SHP77 (cell line): ENCODE measurements at places on chromosomes 4 and X.

DNA sequence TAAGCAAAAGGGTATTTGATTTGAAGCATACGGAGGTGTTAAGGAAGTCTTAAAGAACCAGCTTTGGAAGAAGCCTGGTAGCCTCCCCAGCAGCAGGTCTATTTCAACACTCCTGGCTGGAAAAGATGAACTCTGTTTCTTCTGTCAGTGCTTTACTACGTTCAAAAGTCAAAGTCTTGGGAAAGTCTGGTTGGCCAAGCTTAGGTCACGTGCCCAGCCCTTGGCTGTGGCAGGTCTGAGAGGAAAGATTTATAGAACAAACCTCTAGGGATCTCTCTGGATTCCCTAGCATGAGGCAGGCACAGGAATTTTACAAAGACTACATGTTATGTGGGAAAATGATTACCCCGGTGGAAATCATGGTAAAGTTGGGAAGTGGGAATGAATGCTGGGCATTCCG, 8.6 kb upstream of the ARHGAP10 start:
- no peak for DNase-seq

- DNase-seq: no peak
Observed at GRCh38 chr4:178296669-178297068, 854.4 kb upstream of the AGA start.

- DNase-seq: peak; percentile 26
Observed at GRCh38 chrX:16771483-16772398, 14.5 kb upstream of the TXLNG start.

GRCh38 chr4:20297783-20298182, 46.1 kb downstream of the SLIT2 start:
- DNase-seq: no peak

GRCh38 chr4:71752383-71753042, 31.4 kb downstream of the GC start:
- no peak for DNase-seq

GRCh38 chr4:7160951-7161440, 31.3 kb upstream of the SORCS2 start:
- DNase-seq: no peak

DNA sequence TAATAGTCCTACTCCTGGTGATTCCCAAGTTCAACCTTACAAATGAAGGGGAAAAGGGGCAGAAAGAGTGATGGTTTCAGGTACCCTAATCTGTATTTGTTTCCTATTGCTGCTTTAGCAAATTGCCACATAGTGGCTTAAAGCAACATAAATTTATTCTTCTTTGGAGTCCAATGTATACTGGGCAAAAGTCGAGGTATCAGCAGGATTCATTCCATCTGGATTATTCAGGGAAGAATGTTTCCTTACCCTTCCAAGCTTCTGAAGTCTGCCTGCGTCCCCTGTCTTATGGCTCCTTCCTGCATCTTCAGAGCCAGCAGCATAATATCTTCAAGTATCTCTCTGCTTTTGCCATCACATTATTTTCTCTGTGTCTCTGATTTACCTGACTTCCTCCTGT, 10.3 kb upstream of the BST1 start:
- DNase-seq: no peak

DNA sequence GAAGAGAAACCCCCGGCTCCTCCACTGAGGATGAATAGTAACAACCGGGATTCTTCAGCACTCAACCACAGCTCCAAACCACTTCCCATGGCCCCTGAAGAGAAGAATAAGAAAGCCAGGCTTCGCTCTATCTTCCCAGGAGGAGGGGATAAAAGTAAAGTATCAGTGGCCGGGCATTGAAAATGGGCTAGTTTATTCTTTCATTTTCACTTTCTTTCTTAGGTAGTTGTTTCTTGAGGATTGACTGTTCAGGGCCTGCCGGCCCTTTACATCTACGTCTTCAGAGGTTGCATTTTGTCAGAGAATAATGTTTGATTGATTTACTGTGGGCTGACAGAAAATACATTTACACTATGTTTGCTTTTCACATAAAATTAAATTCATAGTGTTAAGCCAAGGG, 27.1 kb downstream of the PAK3 start:
- DNase-seq: no peak

GRCh38 chr4:108466936-108467902, 153.2 kb upstream of the RPL34 start:
- DNase-seq: peak; percentile 8

DNA sequence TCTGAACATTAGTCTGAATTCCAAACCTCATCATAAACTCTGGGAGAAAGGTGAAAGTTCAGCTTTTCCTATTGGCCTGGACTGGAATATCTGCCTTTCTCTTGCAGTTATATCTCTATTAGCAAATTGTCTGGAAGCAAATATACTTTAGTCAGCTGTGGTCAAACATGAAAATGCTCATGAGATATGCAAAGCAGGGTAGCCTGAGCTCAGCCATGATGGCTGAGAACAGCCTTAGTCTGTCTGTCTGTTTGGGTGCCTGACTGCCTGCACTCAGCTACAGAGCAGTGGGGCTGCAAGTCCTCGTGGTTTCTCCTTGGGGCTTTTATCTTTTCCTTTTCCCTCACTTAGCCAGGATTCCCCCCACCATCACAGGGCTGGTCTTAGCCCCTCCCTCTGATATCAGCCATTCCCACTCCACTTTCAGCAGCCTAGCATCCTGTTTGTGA, 19.5 kb upstream of the PGRMC2 start:
- no peak for DNase-seq

- DNase-seq: no peak
Observed at GRCh38 chrX:152895724-152896420, 2.0 kb upstream of the ZNF185 start.

DNA sequence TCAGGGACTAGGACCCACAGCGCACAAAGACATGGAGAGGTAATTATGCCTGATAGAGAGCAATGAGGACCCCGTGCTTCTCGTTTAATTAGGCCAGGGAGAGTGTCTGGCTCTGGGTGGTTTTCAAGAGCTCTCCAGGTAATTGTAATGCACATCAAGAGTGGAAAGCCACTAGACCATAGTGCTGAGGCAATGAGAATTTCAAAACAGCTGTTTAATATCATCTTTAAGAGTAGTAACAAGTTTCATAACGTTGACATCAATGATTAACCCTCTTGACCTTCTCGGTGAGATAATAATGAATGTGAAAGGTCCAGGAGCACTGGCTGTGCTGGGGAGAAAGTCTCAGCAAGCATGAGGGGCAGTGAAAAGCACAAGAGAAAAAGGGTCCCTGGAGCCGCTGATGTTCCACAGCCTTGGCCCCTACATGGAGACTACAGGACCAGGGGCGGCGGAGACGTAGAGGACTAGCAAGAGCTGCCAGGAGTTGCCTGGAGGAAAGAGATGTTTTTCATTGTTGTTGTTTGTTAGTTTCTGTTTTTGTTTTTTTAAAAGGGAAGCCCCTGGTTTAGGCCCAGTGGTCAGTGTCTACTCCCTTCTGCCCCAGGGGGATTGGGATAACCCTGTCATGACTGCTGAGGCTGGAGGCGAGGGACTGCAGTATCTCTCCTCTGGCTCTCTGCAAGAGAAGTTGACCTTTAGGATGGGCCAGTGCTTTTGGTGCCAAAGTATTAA, 14.8 kb upstream of the CXCR3 start:
- no peak for DNase-seq

- DNase-seq: no peak
Observed at GRCh38 chr4:175297965-175298565, 379.9 kb downstream of the ADAM29 start.

GRCh38 chrX:133985164-133985966, at the start of gene GPC3:
GPC3 (minus strand) TSS chrX:133985594.
- peak; percentile 16 for DNase-seq

DNA sequence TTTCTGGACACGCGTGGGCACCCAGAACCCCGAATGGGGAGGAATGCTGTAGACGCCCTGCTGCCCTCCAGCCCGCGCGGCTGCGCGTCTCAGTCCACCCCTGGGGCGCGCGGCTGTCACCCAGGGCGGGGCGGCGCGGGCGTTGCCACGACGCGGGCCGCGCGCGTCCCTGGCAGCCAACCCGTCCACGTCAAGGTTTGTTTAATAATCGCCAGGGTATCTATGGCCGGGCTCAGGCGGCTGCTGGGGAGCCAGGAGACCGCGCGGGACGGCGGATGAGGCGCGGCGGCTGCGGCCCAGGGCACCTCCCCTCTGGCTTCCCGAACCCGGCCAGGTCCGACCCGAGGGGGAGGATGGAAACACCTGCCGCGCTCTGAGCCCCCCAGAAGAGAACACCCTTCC, at the start of gene SPATA18:
SPATA18 (plus strand) TSS at position 92 of the 402 bp plus-strand sequence. CDS start 401 bp downstream, outside the sequence.
- DNase-seq: no peak

DNA sequence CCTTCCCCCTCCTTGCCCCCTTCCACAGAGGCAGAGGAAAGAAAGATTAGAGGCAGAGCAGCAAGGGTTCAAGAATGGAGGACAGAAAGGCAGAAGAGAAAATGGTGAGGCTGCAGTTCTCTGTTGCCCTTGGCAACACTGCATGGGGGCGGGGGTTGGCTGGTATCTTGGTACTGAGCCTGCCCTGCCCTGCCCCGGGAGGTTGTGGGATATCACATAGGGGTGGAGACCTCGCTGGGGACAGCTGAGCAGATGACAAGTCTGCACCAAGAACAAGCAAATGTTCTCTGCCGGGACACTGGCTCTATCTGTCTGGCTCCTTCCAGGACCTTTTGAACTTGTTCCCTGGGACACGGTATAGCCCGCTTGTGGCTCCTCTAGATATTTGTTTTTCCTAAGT, 39.8 kb downstream of the NHS start:
- DNase-seq: no peak

GRCh38 chrX:7059214-7059838, 88.2 kb upstream of the STS start:
- no peak for DNase-seq

DNA sequence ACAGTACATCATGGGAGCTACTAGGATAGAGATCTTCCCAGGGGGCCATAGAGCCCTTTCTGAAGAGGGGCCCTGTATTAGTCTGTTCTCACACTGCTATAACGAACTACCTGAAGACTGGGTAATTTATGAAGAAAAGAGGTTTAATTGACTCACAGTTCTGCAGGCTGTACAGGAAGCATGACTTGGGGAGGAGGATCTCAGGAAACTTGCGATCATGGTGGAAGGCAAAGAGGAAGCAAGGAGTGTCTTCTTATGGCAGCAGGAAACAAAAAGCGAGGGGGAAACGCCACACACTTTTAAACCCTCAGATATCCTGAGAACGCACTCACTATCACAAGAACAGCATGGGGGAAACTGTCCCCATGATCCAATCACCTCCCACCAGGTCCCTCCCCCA, 4.2 kb upstream of the SLC9A6 start:
- no peak for DNase-seq

DNA sequence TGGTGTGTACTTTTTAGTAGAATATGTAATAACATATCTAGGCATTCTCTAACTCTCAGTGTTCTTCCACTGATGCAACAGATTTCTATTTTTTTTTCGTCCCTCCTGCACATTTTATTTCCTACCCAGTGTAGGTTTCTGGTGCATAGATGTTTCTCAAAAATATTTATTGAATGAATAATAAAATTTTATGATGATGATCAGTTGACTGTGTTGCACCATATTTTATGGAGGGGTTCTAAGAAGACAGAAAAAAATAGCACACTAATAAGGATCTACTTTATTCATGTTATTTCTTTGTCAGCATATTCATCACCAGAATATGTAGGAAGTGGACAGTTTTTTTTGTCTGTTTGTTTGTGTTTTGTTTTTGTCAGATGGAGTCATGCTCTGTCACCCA, 2529.3 kb downstream of the ARAP2 start:
- DNase-seq: no peak

- no peak for DNase-seq
Observed at GRCh38 chr4:126776361-126776760, 856.4 kb upstream of the INTU start.

- DNase-seq: no peak
Observed at GRCh38 chrX:54208531-54208930, 25.5 kb upstream of the FAM120C start.

- DNase-seq: peak; percentile 24
Observed at GRCh38 chrX:64894454-64895038, 81.7 kb downstream of the ZC4H2 start.

DNA sequence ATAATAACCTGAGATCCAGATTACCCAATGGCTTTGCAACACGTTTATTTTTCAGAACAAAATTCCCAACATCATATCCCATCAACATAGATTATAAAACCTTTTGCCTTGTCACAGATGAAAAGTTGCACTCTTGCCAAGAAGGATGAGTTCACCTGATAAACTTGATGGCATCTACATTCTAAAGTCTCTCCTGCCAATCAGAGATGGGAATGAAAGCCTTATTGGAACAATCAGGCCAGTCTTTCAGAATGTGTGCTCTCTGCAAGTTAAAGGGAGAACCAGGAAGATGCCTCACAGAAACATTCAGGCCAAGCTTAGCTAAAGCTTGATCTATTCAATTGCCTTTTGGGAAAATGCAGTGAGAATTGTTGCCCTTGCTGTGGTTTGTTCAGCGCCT, 1.3 kb downstream of the LPAR4 start:
- no peak for DNase-seq

DNA sequence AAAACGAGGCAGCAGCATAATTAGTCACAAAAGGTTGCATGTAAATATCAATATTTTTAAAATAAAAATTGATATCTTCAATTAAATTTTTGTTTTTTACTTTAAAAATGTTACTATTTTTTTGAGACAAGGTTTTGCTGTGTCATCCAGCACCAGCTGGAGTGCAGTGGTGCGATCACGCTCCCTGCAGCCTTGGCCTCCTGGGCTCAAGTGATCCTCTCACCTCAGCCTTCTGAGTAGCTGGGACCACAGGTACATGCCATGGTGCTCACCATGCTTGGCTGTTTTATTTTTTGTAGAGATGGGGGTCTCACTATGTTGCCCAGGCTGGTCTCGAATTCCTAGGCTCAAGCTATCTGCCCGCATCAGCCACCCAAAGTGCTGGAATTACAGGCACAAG, 96.8 kb upstream of the FRAS1 start:
- no peak for DNase-seq

DNA sequence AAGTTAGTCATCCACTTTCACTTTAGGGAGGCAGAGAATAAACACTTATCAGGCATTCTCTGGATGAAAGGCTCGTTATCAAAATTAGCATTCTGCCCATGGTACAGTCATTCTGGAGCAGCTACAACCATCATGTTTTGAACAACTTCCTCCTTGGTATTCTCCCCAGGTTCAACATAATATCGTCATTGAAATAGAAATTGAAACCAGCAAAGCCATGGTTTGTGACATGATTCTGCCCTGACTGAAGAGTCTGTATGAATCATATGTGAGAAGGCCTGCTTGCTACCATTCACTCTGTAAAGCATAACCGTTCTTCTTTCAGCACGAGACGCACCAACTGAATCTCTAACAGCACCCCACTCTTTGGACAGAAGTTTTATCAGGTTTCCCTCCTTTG, 127.5 kb upstream of the RADX start:
- DNase-seq: no peak
